ENCODE measurements at places on chromosomes 1 and 21.
A peak's percentile ranks its signal among the peaks of the same experiment; 100 is the strongest.

DNA sequence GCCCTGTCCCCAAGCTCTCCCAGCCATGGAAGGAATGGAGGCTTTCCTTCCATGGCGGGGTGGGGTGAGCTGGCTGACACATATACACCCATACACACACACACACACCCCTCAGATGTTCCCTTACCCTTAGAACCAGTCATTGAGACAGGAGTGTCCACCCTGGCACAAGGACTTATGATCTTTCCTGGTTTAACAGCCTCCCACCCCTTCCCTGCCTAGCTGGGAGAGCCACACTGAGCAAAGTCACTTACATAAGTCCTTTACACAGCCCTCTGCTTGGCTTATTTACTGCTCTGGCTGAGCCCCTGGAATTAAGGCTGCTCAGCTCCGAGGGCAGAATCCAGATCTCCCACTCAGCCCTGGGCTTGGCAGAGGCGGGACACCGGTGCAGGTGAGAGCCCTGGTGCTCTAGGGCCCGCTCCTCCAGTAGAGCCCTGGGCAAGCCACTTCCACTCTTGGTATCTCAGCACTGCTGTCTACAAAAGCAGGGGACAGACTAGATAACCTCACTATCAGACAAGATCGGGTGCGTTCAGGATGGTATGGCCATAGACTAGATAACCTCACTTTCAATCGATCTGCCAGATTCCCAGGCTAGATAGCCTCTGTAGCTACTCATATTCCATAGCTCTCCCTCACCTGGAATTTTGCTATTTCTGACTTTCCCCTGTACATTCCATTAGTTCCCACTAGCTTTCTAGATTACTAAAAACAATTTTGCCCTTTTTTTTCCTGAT, 16.7 kb downstream of the SLC6A9 start:
- no peak for DNase-seq

GRCh38 chr1:9291914-9292360, 757 bp upstream of the SPSB1 start:
- peak; percentile 61 for DNase-seq

GRCh38 chr1:27633298-27633610, 1.7 kb downstream of the FGR start:
- no peak for DNase-seq

GRCh38 chr1:44030605-44031251, 534 bp downstream of the SLC6A9 start:
- peak; percentile 66 for DNase-seq

DNA sequence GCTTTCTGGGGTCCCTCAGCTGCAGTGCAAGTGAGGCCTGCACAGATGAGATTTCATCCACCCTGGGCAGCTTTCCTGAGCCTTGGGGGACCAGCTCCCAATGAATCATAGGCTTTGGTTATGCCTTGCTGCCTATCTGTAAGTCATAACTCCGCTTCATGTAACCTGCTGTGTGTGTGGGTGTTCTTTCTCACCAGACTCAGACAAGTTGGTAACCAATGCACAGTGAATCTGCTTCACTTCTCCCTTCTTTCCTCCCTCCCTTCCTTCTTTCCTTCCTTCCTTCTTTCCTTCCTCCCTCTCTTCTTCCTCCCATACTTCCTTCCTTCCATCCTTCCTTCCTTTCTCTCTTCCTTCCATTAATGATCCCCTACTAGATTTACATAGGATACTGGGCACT, 34.4 kb upstream of the PSMB2 start:
- no peak for DNase-seq

DNA sequence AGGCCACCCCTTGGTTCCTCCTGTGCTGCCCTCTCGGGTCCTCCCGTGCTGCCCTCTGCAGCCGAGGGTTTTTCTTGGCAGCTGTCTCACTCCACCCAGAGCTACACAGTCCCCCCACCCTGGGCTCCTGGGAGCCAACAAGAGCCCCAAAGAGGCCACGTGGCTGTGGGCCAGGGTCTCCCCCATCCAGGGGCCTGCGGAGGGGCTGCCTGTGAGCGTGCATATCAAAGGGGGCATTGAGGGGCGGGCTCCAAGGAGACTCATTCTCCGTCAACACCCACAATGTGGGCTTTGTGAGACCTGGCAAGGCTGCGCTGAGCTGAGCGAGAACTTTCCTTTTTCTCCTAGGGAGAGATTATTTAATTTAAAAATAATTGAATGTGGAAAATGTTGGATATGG, 108.7 kb upstream of the ARHGEF16 start:
- DNase-seq = no peak
